ENCODE measurements at places on chromosomes 7 and 10. TPM values are rescaled to one million over a fixed set of nuclear protein-coding genes. Genes with fewer than 3 reads are reported as not detected.

VGF gene
- 0.08 TPM for polyA plus RNA-seq

FRAT1 gene
- 4.0 TPM for polyA plus RNA-seq

GPR141 gene
- polyA plus RNA-seq: 0.42 TPM

NEUROD6 gene
- polyA plus RNA-seq: not detected

CTNNA3 gene
- 4.0 TPM for polyA plus RNA-seq

DLX5 gene
- 0.15 TPM for polyA plus RNA-seq

TBXAS1 gene
- polyA plus RNA-seq: 26.7 TPM

FBH1 gene
- 68.7 TPM for polyA plus RNA-seq

BRAT1 gene
- 22.9 TPM for polyA plus RNA-seq

AZGP1 gene
- polyA plus RNA-seq: 71.9 TPM

OR2A7 gene
- polyA plus RNA-seq: 9.2 TPM

DNA sequence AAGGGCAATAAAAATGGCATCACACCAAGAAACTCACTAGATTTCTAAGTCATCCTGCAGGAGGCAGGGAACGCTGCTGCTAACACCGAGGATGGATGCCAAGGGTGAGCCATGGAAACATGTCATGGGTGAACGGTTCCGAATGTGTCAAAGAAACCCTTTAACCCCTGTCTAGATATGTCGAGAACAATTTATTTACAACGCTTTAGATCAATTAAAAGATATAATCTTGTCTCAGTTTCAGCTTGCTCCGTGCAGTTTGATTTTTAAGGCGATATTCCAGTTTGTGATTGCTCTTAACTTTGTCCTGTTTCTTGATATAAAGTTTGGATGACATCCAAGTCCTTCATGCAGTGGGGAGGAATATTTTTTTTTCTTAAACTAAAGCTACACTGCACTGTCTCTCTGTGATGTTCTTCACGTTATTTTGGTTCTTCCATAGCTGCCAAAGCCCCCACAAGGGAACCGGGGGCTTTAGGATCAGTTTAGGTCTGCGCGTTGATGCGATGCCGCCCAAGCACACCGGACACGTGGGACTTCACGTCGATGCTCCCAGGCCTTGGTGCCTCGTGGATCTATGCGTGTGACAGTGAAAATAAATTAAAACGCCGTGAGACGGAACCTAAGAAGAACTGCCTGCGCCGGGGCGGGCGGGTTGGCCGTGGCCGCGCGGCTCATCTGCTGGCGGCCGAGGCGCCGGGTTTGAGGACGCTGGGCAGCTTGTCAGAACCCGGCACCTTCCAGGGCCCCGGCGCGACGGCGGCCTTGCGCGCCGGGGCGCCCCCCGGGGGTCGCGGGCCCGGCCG, 220.3 kb downstream of the PHTF2 start:
- peak; percentile 19 for DNase-seq

- DNase-seq: no peak
These were observed 472.8 kb downstream of the KCNMA1 start for GRCh38 chr10:77164616-77165311.

DNA sequence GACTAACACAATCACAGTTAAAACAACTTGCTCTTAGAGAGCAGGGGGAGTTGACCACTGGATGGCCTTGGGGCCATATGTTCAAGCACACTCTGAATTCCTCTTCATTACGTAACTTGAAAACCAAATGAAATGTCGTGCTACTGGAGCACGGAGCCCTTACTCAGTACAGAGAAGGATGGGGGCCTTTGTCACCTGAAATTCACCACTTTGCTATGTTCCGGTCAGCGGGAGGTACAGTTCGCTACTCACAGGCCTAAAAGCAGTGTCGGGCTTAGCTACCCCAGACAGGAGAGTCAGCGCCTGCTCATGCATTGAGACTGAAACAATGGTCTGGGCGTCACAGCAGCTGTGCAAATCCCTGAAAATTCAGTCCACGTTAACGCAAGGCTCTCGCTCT, 39.6 kb downstream of the GLI3 start:
- no peak for DNase-seq

- no peak for DNase-seq
These were observed 14.9 kb upstream of the TES start for GRCh38 chr7:116195451-116195850.

DNA sequence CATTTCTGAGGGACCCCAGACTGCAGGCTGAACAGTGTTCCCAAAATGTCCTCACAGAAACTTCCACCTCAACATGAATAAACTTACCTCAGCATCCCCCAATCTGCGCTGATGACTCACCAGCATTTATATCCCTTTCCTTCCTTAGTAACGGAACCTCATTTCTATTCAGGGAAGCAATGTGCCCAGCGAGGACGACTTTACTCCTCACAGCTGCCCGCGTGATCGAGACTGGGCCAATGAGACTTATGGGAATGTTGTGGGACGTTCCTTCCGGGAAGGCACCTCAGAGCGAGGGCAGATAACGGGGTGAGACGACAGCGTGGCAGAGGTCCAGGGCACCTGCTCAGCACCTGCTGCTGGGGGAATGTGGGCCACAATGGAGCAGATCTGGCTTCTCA, 73.1 kb upstream of the CAMK2B start:
- DNase-seq: no peak

DNA sequence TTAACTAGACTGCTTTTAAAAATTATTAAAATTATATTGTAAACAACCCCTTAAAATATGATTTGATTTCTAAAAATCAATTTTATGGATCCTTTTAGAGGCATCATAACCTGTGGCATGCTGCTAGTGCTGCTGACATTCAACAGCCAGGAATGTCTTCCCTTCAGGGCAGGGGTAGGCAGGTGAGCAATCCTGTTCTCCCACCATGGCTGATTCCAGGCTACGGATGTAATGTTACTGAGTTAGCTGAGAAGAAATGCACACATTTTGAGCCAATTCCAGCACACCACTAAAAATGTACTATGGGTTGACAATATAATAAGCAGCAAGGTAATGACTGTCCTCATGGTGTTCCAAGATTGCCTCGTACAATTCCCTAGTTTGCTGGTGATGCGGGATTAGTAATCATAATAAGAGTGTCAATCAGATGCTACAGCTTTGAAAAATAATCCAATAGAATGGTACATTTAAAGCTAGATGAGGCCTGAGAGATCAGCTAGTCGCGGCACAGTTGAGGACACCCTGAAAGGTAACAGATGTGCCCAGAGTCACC, 108.7 kb upstream of the PRR15 start:
- no peak for DNase-seq

GRCh38 chr7:84013616-84014240, 180.9 kb downstream of the SEMA3A start:
- DNase-seq: no peak

DNA sequence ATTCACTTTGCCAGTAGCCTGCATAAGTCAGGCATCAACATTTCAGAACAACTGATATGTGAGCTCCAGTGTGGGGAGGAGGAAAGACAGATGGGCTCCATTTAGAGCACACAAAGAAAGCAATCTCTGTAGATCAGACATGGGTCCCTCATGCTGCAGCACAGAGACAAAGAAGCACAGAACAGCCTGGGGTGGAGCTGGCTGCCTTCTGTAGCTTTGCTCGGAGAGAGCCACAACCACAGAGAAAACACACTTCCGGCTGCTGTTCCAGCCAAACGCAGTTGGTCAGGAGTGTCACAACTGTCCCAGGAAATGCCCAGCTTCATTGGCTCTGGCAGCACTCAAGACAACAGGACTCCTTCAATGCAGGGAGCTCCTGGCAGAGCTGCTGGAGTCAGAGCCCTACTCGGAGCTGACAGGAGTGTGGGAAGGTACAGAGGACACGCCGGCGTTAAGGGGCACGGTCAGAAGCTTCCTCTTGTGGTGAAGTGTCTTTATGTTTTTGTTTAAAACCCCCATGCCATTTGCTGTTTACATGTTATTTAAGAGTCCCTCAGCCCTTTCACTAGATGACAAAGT, 494.4 kb downstream of the TCERG1L start:
- DNase-seq: no peak

DNA sequence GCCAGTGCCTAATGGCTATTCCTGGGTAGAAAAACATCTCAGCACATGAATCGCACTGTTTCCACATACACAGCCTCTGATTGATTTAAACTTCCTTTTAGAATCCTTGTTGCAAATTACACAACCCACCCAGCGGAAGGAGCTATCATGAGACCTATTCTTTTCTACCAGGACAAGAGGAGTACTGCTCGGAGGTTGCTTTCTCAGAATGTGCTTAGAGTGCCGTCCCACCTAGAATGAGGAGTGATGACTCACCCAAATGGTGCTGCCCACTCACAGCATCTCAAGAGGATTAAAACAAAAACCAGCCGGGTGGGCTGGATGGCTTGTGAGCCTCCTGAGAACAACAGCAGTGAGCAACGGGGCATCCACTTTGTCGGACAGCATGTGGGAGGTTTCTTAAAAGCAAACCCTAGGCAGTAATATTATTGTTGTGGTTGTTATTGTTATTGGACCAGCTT, 128.9 kb downstream of the DGKI start:
- DNase-seq: no peak

- no peak for DNase-seq
These were observed 12.7 kb upstream of the SFMBT2 start for GRCh38 chr10:7423521-7423920.

GRCh38 chr7:158732494-158733219, 28.1 kb upstream of the NCAPG2 start:
- no peak for DNase-seq

DNA sequence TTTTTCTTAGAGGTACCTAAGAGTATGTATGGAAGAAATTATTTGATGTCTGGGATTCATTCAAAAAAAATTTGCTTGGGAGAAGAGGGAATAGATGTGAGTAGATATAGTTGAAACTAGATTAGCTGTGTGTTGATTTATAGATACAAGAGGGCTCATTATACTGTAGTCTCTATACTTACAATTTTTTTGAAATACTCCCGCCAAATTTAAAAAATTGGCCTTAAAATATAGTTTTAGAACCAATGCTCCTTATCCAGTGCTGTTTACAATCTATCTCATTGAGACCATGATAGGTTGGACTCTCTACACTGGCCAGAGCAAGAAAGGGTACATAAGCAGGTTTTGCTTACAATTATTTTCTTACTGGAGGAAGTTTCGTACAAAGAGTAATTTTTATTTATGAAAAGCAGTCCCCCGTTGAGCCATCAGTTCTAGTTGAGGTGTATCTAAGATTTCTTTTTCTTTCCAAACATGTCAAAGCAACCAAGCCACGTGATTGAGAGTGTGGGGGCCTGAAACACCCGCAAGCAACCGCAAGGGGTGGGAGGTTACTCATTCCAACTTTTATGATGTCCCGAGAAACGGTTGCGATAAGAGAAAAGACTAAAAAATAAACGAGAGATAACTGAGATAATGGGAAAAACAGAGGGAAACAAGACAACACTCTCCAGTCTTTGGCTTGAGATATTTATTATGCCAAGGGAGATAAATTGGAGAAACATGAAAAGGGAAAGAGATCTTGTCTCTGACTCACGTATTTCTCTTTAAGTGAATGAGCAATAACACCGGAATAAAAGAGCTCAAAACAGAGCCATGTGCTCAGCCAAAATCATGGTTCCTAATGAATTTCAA, 729.2 kb downstream of the LRMDA start:
- no peak for DNase-seq

- no peak for DNase-seq
These were observed at the start of gene C1QL3 for GRCh38 chr10:16521311-16522016. TSS of gene C1QL3 (minus strand) at chr10:16521879. CDS start at chr10:16521065, 814 bp downstream.

- no peak for DNase-seq
These were observed 72.0 kb downstream of the PAX2 start for GRCh38 chr10:100817268-100817839.

- peak; percentile 12 for DNase-seq
These were observed 42.8 kb downstream of the AKR1C8 start for GRCh38 chr10:5142199-5142598.

GRCh38 chr10:598415-599170, 90.9 kb downstream of the DIP2C start:
- no peak for DNase-seq

- DNase-seq: no peak
These were observed at the start of gene MUC3A for GRCh38 chr7:100949227-100949932. TSS of gene MUC3A (plus strand) at chr7:100949534. CDS start at chr7:100949625, 91 bp downstream.

GRCh38 chr10:117222552-117222951, 18.4 kb upstream of the SLC18A2 start:
- no peak for DNase-seq

DNA sequence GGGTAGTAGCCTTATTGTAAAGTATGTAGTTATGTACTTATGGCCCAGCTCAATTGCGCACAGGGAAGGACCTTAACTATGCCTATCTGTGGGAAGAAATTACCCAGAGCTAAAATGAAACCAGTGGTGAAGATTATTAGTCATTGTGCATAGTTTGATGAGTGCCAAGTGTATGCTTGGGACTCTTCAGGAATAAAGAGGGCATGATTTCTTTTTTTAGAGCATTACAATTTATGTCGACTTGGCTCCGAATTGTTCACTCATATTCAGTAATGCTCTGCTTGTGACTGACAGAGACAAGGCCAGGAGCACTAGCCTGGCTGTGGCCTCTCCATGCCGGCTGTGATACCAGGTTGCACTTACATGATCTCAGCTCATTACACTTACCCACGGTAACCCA, 269.5 kb downstream of the TRIL start:
- no peak for DNase-seq

GRCh38 chr7:30148951-30149459, 14.2 kb downstream of the MTURN start:
- DNase-seq: no peak

GRCh38 chr7:57343901-57344622, 105.9 kb upstream of the ZNF716 start:
- no peak for DNase-seq

- DNase-seq: no peak
These were observed 34.7 kb downstream of the MET start for GRCh38 chr7:116706668-116707126.

- peak; percentile 91 for DNase-seq
These were observed 6.6 kb downstream of the CPA2 start for GRCh38 chr7:130273081-130273932.

GRCh38 chr7:158185653-158186052, 402.0 kb downstream of the PTPRN2 start:
- no peak for DNase-seq

DNA sequence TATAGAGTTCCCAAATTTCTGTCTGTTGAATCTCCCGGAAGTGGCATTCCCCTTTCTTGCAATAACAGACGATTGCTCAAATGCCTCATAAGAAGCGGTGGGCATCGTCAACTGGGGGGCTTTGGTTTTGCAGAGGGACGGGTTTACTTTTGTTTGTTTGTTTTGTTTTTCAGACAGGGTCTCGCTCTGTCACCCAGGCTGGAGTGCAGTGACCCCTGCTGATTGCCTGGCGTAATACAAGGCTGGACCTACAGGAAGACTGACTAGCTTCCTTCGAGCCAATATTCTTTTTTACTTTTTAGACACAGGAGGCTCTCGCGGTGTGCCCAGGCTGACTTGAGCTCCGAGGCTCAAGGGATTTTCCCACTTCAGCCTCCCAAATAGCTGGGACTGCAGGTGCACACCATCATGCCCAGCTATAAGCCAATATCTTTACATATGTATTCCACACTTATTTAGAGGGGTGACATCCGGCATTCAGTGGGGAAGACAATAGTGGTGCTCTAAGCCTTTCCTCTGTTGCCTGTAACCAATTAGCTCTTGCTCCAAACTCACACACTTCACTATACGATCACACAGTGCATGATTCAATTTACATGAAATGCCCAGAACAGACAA, 58.1 kb downstream of the FHIP2A start:
- no peak for DNase-seq

GRCh38 chr10:57968328-57969016, 299.2 kb downstream of the IPMK start:
- no peak for DNase-seq

Data from right renal cortex interstitium (tissue), 3 donors.